CD4-positive, alpha-beta T cell (primary cell): ENCODE measurements at places on chromosomes 5 and 9. TPM values are rescaled to one million over a fixed set of nuclear protein-coding genes. Genes with fewer than 3 reads are reported as not detected.

LECT2 gene
- total RNA-seq = not detected

RAD1 gene
- total RNA-seq = 26.7 TPM

S1PR3 gene
- total RNA-seq = 0.33 TPM

FSTL4 gene
- not detected for total RNA-seq

TMEM215 gene
- not detected for total RNA-seq

SLC22A5 gene
- total RNA-seq = 4.5 TPM

PCDHGA3 gene
- not detected for total RNA-seq

GPRIN1 gene
- total RNA-seq = 0.22 TPM

SMARCA2 gene
- 272 TPM for total RNA-seq

ANGPTL2 gene
- total RNA-seq = not detected

SLCO6A1 gene
- not detected for total RNA-seq

SPINK4 gene
- not detected for total RNA-seq

GKAP1 gene
- total RNA-seq = 7.3 TPM

FCHO2 gene
- total RNA-seq = 2.6 TPM

TMEM174 gene
- not detected for total RNA-seq

HCN1 gene
- total RNA-seq = not detected

NTRK2 gene
- 0.06 TPM for total RNA-seq

NDST1 gene
- 1.6 TPM for total RNA-seq

HAPLN1 gene
- not detected for total RNA-seq

SLC25A48 gene
- not detected for total RNA-seq
